CMK (cell line): ENCODE measurements at places on chromosomes 5 and 9.

DNA sequence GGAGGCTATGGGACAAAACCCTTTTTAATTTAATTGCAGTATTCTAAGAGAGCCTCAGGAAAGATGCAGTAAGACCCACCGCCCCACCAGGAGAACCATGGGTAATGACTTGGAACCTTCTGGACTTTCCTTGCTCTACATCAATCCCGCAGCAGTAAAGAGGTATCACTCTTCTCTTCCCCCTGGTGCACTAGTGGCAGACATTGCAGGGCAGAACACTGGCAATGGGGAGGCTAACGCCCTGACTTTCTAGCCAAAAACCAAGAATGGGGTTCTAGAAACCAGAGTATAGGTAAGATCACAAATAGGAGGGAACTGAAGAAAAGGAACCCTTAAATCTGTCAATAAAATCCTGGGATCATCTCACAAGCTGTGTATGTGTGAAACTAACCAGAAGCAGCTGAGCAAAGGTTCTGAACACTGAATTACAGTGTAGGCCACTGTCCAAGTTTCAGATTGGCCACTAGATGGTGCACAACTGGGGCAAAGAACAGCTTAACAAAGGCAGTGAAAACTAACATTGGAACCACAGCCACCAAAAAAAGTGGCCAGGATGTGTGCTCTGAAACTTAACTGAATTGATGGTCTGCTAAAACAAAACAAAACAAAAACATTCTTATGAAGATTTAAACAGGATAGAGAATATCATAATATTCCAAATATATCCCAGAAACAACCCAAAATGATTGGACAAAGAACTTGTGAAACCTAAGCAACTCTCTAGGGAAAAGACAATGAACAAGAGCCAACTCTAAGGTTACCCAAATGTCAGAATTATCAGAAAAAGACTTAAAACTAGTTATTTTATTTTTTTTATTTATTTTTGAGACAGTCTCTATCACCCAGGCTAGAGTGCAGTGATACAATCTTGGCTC is 6.6 kb upstream of the FAM151B start:
- DNase-seq = peak; percentile 21

DNA sequence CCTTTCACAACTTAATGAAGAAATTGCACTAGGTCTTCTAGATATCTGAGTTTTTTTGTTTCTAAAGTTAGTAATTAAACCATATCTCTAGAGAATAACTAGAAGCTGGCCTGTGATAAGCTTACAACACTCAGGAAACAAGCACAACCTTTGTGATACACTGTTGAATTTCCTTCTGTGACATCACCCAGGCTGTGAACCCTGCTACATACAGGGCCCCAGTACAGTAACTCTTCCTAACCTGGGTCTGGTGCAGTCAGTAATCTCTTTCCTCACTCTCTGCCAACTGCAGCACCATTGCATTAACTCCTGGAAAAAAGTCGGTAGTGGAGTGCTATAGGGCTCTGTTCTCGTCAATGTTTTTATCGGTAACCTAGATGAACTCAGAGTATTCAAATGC is 10.6 kb upstream of the IGFBPL1 start:
- DNase-seq = no peak

DNA sequence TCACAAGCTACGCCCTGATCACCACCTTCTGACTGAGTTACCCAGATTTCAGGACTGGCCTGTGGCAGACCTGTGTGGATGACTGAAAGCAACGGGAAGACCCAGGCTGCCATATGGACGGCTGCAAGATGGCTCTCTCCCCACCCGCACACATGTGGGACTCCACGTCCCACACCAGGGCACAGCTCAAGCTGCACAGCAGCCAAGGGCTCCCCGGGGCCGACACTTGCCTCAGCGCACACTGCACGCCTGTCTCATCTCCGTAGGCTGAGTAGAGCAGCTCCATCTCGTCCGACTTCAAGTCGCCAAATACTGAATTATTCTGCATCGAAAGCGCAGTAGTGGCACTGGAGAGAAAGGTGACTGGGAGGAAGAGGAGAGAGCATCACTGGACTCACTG is 14.5 kb downstream of the BRD9 start:
- DNase-seq = no peak

DNA sequence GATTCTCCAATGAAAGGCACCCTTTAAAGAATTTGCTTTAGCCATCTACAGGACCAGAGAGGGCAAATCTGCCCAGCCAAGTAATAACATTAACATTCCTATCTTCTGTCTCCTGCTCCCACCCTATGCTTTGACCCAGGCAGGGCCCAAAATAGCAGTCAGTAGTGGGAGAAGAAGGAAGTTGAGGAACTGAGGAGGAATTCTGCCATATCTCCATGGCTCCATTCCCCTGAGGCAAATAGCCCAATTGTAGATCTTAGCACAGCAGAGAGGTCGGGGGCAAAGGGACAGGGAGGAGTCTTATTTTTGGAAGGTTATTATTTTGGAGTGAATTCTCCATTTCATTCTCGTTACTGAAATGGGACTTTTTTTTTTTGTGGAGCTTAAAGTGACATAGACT is 111.1 kb upstream of the IFNK start:
- no peak for DNase-seq

DNA sequence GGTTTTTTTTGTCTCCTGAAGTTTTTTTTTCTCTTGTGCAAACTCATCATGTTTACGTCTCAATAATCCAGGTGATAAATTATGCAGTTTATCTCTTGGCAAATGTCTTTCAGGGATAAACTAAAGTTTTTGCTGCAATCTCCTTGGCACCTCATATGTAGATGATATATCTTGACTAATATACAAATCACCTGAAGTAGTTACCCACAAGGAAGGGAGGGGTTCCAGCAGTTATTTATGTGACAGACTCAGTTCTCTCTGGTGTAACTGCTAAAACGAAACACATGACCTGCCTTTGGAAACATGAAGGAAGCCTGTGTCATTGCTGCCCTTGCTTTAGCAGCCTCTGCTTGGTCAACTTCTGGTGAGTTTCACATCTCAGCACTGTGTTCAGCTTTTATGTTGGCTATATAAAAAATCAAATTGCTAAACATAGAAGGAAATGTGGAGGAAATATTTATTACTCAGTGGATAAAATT is 39.3 kb upstream of the KIAA1958 start:
- DNase-seq = no peak

GRCh38 chr5:9094582-9094981 is 451.3 kb downstream of the SEMA5A start:
- no peak for DNase-seq

DNA sequence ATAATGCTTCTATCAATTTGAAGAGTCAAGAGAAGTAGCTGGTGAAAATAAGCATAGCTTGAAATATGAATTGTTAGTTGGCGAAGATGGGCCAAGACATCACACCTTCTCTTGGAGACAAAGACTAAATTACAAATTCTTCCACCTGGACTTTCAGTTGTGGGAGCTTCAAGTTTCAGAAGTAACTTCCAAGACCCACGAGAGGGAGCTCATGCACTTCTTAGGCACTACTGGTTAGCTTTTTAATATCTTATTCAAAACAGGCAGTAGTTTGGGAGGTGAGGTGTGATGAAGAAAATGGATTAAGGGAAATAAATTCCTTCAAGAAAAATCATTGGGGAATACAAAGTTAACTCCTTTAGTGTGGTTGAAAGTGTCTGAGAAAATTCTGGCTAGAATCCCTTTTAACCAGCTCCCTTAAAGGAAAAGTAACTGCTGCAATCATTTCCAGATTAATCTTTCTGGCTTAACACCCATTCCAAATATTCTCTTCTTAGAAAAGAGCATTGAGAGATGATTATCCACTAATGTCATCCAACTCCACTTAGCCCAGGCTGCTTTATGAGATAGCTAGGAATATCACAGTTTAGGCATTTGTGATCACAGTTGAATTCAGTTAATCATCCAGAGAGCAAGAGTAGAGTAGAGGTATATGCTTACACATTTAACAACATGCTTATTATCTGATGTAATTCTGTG is 139.5 kb upstream of the DMRTA1 start:
- DNase-seq = no peak

GRCh38 chr9:89619019-89619418 is 14.2 kb downstream of the GADD45G start:
- DNase-seq = no peak

DNA sequence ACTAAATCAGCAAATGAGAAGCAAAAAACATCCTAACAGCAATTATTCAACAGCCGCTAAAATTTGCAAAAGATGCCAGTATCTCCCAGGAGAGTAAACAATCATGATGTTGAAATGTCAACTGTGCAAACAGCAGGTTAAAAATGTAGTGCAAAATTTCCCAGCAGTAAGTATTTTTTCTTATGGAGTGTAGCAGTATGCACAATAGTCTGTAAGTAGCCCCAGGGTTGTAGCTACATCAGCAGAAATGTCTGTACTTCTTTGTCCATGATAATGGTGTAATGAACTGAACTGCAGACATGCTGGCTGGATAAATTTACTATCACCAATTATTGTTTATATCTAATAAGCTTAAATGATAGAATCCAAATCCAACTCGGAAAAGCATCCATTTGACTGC is 31.4 kb downstream of the GRIN3A start:
- no peak for DNase-seq

DNA sequence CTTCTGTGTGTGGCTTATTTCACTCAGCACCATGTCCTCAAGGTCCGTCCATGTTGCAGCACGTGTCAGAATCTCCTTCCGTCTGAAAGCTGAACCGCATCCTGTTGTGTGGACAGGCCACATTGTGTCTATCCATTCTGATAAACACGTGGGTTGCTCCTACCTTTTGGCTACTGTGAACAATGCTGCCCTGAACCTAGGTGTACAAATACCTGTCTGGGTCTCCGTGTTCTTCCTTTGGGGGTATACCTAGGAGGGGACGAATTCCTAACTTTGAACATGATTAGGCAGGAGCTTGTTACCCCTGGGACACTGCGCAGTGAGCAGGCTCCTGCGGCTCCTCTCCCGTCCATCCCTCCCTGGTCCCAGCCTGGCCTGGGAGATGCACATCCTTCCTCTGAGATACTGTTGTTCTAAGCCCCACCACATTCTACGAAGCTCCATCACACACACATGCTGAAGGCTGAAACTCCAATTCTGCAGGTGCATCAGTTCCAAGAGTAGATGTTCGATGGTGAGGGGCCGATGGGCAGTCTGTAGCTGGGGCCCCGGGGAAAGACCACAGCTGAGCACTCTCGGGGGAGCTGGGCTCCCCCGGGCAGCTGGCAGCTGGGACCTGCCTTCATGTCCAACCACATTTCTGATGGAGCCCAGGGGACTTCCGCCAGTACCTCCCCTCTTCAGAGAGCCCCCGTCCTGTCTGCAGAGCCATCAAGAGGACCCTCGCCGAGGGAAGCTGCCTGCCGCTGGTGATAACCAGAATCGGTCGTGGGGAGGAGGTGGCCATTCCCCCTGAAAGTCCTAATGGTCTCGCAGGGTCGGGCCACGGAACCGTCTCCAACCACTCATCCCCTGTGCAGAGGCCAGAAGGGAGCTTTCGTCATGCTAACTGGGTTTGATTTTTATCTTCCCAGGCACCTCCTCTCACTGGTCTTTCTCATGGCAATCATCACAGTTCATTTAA is 120.9 kb downstream of the COL23A1 start:
- DNase-seq = no peak

- no peak for DNase-seq
Observed at GRCh38 chr5:159883522-159883950, 32.7 kb upstream of the ADRA1B start.

- peak; percentile 59 for DNase-seq
Observed at GRCh38 chr5:131996210-131997025, 15.0 kb downstream of the ACSL6 start.

DNA sequence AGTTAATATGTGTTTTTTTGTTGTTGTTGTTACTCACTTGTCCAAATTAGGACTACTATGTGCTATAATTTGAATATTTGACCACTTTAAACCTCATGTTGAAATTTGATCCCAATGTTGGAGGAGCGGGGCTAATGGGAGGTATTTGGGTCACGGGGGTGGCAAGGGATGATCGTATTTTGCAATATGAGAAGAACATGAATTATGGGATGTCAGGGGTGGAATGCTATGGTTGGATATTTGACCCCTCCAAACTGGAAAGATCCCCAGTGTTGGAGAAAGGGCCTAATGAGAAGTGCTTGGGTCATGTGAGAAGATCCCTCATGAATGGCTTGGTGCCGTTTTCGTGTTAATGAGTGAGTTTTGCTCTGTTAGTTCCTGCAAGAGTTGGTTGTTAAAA is 119.8 kb downstream of the NUDT12 start:
- no peak for DNase-seq

GRCh38 chr9:22098643-22099332 is 89.7 kb upstream of the CDKN2B start:
- DNase-seq = no peak

DNA sequence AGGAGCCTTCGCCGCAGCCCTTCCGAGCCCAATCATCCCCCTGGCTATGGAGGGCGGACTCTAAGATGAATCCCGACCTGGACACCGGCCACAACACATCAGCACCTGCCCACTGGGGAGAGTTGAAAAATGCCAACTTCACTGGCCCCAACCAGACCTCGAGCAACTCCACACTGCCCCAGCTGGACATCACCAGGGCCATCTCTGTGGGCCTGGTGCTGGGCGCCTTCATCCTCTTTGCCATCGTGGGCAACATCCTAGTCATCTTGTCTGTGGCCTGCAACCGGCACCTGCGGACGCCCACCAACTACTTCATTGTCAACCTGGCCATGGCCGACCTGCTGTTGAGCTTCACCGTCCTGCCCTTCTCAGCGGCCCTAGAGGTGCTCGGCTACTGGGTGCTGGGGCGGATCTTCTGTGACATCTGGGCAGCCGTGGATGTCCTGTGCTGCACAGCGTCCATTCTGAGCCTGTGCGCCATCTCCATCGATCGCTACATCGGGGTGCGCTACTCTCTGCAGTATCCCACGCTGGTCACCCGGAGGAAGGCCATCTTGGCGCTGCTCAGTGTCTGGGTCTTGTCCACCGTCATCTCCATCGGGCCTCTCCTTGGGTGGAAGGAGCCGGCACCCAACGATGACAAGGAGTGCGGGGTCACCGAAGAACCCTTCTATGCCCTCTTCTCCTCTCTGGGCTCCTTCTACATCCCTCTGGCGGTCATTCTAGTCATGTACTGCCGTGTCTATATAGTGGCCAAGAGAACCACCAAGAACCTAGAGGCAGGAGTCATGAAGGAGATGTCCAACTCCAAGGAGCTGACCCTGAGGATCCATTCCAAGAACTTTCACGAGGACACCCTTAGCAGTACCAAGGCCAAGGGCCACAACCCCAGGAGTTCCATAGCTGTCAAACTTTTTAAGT is 819 bp downstream of the ADRA1B start:
- no peak for DNase-seq

- no peak for DNase-seq
Observed at GRCh38 chr9:75239176-75239575, 150.9 kb downstream of the OSTF1 start.

GRCh38 chr9:119280740-119281485 is 88.3 kb downstream of the BRINP1 start:
- no peak for DNase-seq

DNA sequence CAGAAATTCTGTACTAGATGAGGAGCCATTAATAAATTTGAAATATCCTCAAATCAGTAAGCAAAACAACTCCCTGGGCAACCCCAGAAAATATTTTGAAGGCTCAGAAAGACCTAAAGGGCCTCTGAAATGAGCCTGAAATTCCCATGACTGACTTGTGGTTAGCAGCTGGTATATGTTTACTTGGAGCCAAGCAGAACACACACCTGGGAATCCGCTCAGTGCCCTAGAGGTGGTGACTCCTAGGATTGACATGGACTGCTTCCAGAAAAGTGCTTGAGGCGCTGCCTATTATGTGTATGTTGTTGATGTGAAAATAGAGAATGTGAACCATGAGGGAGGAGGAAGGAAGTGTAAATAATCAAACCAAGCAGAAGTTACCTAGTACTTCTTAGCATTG is 14.7 kb downstream of the RFK start:
- no peak for DNase-seq
